ENCODE measurements at places on chromosomes 3 and 15. TPM values are rescaled to one million over a fixed set of nuclear protein-coding genes. Genes with fewer than 3 reads are reported as not detected.
A peak's percentile ranks its signal among the peaks of the same experiment; 100 is the strongest.

- no peak overlapping the region for H3K27ac ChIP-seq
- no peak overlapping the region for H3K4me3 ChIP-seq
- no peak for DNase-seq
- no peaks in the 10 kb centered on the region for H3K36me3 ChIP-seq
These were observed 119.9 kb downstream of the MBNL1 start for GRCh38 chr3:152388631-152389030.

- no peak for DNase-seq
- H3K4me3 ChIP-seq = no peak overlapping the region
- no peaks in the 10 kb centered on the region for H3K4me1 ChIP-seq
- H3K27me3 ChIP-seq = no peaks in the 10 kb centered on the region
These were observed 3.2 kb upstream of the ILDR1 start for GRCh38 chr3:122025296-122025695.

DNA sequence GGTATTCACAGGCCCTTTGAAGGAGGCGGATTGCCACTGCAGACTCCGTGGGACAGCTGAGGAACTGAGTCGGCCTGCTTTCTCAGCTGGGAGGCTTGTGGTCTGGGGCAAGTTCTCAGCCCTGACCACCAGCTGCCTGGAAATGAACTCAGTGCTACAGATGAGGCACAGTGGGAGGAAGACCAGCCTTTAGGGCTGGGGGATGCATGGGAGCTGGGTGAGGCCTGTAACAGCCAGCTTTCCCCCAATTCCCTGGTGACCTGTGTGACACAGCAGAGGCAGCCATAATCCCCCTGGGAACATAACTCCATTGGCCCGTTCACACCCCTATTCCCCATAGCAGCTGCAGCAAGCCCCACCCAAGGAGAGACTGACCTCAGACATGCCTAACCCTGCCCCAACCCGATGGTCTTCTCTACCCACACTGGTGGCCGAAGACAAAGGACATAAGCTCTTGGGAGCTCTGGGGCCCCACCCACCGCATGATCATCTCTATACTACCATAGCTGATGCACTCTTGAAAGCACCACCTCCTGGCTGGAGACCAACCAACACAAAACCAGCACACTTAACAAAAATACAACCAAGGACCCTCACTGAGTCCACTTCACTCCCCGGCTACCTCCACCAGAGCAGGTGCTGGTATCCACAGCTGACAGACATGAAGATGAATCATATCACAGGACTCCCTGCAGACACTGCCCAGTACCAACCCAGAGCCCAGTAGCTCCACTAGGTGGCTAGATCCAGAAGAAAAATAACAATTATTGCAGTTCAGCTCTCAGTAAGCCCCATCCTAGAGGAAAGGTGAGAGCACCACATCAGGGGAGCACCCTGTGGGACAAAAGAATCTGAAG is 24.9 kb downstream of the ZMAT3 start:
- H3K27me3 ChIP-seq = no peaks in the 10 kb centered on the region
- no peak for DNase-seq
- H3K36me3 ChIP-seq = no peaks in the 10 kb centered on the region
- no peak overlapping the region for H3K4me3 ChIP-seq
- no peak overlapping the region for H3K27ac ChIP-seq

ERICH6 gene
- polyA plus RNA-seq = 0.04 TPM

- no peaks in the 10 kb centered on the region for H3K27me3 ChIP-seq
- H3K36me3 ChIP-seq = no peaks in the 10 kb centered on the region
- H3K4me3 ChIP-seq = no peak overlapping the region
- peak overlapping the region; percentile 84 for H3K27ac ChIP-seq
These were observed 237.6 kb upstream of the BHLHE40 start for GRCh38 chr3:4741404-4742307.

SLC28A1 gene
- 0.02 TPM for polyA plus RNA-seq

DNA sequence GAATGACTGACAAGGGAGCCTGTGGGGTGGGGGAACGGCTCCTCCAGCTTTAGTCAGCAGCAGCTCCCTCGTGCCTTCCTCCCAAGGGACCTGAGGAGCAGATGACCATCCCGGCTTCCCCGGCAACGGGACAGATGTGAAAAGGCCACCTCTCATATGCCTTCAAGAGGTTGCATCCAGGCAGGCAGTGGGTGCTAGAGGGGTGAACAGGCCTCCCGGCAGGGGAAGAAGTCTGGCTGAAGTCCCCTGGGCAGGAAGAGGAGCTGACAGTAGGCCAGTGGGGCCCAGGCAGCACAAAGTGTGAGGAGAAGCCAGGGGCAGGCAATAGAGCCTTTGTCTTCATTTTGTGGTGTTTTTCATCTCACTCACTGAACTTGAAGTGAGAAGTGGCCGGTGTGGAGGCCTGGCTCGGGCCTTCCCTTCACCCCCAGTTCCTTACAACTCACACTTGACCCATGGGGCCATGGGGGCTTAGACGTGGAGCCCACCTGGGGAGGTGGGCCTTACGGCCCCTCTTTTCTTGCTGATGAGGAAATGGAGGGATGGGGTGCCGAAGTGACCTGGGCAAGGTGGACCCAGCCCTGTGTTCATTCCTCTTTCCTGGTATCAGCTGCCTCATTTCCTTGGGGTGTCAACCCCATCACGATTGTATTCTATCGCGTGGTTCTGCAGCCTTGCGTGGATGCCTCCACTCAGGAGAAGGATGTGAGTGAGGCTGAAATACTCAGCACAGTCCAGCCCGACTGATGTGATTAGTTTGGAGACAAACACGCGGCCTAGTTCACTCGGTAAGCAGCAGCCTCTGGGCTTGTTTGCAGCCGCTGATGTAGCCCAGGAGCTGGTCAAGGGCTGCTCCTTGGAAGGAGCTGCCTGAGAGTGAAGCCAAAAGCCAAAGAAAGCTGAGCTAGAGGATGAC is 115.5 kb upstream of the ALDH1A3 start:
- DNase-seq = no peak
- H3K27ac ChIP-seq = no peak overlapping the region
- no peaks in the 10 kb centered on the region for H3K4me1 ChIP-seq
- no peaks in the 10 kb centered on the region for H3K36me3 ChIP-seq

DNA sequence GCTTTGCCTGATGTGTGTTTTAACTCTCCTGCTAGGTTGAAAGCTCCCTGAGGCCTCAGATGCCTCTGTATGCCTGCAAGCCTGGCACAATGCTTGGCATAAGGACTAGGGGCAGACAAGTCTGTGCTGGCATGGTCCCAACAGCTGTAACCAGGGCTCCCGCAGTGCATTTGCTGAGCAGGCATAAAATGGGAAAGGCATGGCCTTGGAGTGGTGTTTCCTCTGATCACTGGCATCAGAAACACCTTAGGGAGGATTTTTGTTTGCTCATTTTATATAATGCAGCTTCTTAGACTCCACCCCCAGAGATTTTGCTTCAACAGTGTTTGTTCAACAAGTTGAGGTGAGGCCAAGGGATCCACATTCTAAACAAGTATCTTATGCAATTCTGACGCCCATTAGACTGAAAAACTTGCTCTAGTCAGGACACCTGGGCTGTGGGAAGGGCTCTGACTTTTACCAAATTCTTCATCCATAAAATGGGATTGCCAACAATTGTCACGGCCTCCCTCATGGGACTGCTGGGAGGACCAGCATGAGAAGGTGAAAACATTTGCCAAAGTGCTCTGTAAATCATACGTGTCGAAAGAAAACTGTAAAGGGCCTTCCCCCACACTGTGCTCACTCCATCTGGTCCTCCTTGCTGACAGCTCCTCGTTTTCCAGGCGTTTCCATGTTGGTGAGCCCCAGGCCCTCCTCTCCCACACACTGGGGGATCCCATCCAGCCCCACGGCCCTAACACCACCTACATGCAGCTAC is 43.1 kb downstream of the STARD5 start:
- H3K27me3 ChIP-seq = no peaks in the 10 kb centered on the region
- no peak overlapping the region for H3K27ac ChIP-seq
- no peak overlapping the region for H3K4me3 ChIP-seq
- no peak for DNase-seq

FANCD2OS gene
- polyA plus RNA-seq = not detected

DNA sequence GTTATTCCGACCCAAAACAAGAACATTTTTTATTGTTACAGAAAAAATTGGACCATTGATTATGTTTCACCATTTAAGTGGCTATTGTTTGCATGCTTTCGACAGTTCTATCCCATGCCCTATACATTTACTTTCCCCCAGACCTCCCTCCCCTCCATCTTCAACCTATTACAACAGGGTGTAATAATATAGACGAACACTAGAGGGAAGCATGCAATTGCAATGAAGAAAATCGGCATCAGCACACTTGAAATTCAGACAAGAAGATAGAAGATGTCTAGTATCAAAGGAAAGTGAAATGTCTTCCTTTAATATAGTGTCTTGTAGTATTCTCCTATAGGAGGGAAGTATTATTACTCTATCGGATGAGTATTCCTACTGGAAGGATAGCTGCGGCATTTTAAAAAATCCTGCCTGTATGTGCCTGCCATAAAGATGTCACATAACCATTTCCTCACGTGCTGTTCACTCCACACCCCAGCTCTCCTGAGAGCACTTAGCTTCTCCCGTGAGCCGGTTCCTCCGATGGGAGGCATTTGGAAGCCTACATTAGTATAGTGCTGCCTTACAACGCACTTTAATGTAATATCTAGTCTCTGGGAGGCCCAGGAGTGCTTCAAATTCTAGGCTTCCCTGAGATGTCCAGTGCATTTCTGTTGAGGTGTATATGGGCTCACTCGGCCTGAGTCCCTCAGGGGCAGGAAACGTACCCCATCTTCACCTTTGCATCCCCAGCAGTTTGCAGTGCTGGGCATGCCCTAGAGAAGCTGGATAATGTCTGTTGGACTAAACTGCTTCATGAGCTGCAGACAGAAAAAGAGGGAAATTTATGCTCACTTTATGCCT is 17.8 kb upstream of the ERICH6 start:
- H3K4me1 ChIP-seq = no peaks in the 10 kb centered on the region
- H3K27ac ChIP-seq = no peak overlapping the region
- H3K27me3 ChIP-seq = no peaks in the 10 kb centered on the region
- no peak for DNase-seq
- no peaks in the 10 kb centered on the region for H3K36me3 ChIP-seq
- peak overlapping the region; percentile 0 for H3K4me3 ChIP-seq

- no peak overlapping the region for H3K27ac ChIP-seq
- H3K27me3 ChIP-seq = no peaks in the 10 kb centered on the region
- DNase-seq = no peak
- no peak overlapping the region for H3K4me3 ChIP-seq
- H3K36me3 ChIP-seq = no peaks in the 10 kb centered on the region
These were observed 57.8 kb upstream of the SEC13 start for GRCh38 chr3:10378742-10379141.

DNA sequence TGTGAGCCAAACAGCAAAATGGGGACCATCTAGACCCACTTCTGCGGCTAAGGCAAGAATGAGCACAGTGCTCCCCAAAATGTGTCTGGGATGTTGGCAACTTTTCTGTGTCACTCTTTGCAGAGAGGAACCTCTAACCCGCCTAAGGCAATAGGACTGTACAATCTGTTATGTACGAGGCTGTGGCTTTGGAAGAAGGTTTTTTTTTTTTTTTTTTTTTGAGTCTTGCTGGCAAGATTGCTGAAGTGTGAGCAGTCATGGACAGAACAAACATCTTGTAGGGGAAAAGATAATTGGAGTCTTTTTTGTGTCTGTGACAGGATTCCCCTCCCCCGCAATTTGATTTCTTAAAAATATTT is 7.2 kb downstream of the FEZF2 start:
- H3K4me1 ChIP-seq = no peaks in the 10 kb centered on the region
- H3K36me3 ChIP-seq = no peaks in the 10 kb centered on the region
- no peak overlapping the region for H3K27ac ChIP-seq
- no peak for DNase-seq

DNA sequence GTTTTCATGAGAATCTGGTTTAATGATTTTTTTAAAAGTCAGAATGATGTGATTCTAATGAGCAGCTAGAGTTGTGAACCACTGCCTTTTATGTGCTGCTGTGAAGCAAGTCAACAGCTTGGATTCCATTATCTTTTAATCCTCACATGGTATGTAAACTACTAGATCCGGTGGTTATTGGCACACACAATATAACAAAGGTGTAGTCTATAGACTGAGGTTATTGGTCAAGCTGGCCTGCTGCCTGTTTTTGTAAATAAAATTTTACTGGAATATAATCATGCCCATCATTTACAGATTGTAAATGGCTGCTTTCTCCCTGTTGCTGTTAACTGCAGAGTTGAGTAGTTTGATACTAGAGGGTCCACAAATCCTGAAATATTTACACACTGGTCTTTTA is 103.1 kb downstream of the OTOL1 start:
- DNase-seq = no peak
- no peaks in the 10 kb centered on the region for H3K4me1 ChIP-seq
- H3K36me3 ChIP-seq = no peaks in the 10 kb centered on the region
- no peaks in the 10 kb centered on the region for H3K27me3 ChIP-seq

OR5K2 gene
- not detected for polyA plus RNA-seq

ABHD2 gene
- 100 TPM for polyA plus RNA-seq

GRCh38 chr3:195162033-195162669 is 108.8 kb downstream of the XXYLT1 start:
- DNase-seq = peak; percentile 54
- H3K27ac ChIP-seq = no peak overlapping the region
- H3K36me3 ChIP-seq = no peaks in the 10 kb centered on the region
- H3K27me3 ChIP-seq = no peaks in the 10 kb centered on the region

DNA sequence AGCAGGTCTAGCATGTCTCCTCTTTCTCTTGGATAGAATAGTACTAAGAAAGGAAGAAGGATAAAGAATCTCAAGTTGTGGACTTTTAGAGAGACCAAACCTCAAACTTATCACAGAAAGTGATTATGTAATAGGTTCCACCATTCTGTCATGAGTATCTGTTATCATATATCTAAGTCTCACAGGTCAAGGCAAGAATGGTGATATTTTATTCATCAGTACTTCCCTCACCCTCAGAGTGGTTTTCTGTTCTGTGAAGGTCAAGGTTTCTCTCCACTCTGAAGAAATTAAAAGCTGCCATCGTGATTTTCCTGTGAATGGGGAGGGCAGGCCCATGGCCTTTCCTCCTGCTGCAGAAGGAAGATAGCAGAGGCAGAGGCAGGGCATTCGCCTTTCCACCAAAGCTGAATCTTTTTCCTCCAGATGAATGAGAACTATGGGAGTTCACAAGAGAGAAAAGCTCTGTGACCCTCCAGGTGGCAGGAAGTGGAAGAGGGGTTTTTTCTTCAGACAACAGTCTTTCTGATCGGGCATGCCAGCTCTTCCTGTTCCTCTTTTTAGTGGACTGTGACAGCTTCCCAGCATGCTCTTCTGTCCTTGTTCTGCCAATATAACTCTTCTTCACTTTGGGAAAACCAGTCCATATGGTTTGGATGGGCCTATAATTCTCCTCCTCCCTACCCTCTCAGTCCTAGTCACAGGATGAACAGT is 37.1 kb upstream of the CCK start:
- no peak overlapping the region for H3K27ac ChIP-seq
- no peaks in the 10 kb centered on the region for H3K4me1 ChIP-seq
- H3K4me3 ChIP-seq = no peak overlapping the region
- DNase-seq = no peak
- H3K36me3 ChIP-seq = no peaks in the 10 kb centered on the region

GRCh38 chr15:90259524-90259923 is 5.9 kb upstream of the NGRN start:
- DNase-seq = no peak
- no peak overlapping the region for H3K27ac ChIP-seq
- no peaks in the 10 kb centered on the region for H3K27me3 ChIP-seq

AADACL2 gene
- polyA plus RNA-seq = 0.30 TPM

- H3K27ac ChIP-seq = no peak overlapping the region
- H3K36me3 ChIP-seq = no peaks in the 10 kb centered on the region
- H3K4me1 ChIP-seq = no peaks in the 10 kb centered on the region
- H3K27me3 ChIP-seq = no peaks in the 10 kb centered on the region
- no peak for DNase-seq
- no peak overlapping the region for H3K4me3 ChIP-seq
These were observed 25.7 kb downstream of the ECT2 start for GRCh38 chr3:172776049-172776717.

BCL2A1 gene
- 0.50 TPM for polyA plus RNA-seq

- no peak for DNase-seq
- H3K27ac ChIP-seq = no peak overlapping the region
- H3K36me3 ChIP-seq = no peaks in the 10 kb centered on the region
- no peaks in the 10 kb centered on the region for H3K4me1 ChIP-seq
These were observed 114.3 kb downstream of the NSUN3 start for GRCh38 chr3:94176988-94177745.

Data from ovary (tissue), 10 donors.